ENCODE measurements at places on chromosomes 11 and 22. TPM values are rescaled to one million over a fixed set of nuclear protein-coding genes. Genes with fewer than 3 reads are reported as not detected.

The HBB gene
- not detected for total RNA-seq

The KLHDC7B gene
- total RNA-seq: 1.9 TPM

The CELSR1 gene
- total RNA-seq: 38.5 TPM

The MAJIN gene
- not detected for total RNA-seq

The KCNQ1OT1 gene
- total RNA-seq: 2.5 TPM

The CWC15 gene
- 53.5 TPM for total RNA-seq

The IFITM1 gene
- total RNA-seq: 631 TPM

The KCNE3 gene
- total RNA-seq: 0.31 TPM

The EHF gene
- total RNA-seq: not detected

The OR6A2 gene
- total RNA-seq: 0.09 TPM

The CTSW gene
- not detected for total RNA-seq

GRCh38 chr11:121494355-121495099, 41.8 kb upstream of the SORL1-AS1 start:
- no peak for DNase-seq

GRCh38 chr11:55967914-55968313, 1.8 kb downstream of the OR10AG1 start:
- no peak for DNase-seq

GRCh38 chr22:46758867-46759290, 3.6 kb upstream of the TBC1D22A start:
- DNase-seq: peak; percentile 41

GRCh38 chr11:75260396-75261170, 20.0 kb downstream of the TPBGL start:
- no peak for DNase-seq

DNA sequence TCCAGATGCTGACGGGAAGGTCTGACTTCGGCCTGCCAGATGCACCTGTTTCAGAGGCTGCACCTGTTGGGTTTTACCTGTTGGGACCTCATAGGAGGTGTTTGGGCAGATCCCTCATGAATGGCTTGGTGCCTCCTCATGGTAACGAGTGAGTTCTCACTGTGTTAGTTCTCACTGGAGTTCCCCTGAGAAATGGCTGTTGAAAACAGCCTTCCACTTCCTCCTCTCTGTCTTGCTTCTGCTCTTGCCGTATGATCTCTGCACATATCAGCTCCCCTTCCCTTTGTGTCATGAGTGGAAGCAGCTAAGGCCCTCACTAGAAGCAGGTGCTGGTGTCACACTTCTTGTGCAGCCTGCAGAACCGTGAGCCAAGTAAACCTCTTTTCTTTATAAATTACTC, 207.6 kb upstream of the SEZ6L start:
- no peak for DNase-seq

GRCh38 chr11:128528294-128528693, 59.1 kb downstream of the ETS1 start:
- no peak for DNase-seq

DNA sequence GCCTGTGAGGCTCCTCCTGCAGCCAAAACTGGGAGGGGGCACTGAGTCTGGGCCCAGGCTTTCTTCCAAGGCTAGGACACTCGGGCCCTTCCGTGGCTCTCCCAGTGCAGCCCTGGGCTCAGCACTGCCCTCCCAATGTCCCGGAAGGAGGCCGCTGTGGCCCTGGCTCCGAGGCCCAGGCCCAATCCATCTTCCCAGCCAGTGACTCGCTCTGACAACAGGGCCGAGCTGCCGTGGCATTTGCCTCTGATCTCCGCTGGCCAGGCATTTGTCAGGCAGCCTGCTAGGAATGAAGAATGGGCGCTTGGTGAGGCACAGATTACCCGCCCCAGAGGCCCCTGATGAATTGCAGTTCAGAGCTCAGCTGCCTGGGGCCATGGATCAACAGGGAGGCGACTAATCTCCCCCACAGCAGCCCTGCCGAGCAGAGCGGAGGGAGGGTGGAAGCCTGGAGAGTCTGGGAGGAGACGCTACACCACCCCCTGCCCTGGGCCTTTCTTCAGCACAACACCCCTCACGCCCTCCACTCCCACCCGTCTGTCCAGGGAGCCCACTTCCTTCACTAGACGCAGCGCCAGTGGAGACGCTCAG, 8.3 kb downstream of the FXYD2 start:
- DNase-seq: peak; percentile 45

DNA sequence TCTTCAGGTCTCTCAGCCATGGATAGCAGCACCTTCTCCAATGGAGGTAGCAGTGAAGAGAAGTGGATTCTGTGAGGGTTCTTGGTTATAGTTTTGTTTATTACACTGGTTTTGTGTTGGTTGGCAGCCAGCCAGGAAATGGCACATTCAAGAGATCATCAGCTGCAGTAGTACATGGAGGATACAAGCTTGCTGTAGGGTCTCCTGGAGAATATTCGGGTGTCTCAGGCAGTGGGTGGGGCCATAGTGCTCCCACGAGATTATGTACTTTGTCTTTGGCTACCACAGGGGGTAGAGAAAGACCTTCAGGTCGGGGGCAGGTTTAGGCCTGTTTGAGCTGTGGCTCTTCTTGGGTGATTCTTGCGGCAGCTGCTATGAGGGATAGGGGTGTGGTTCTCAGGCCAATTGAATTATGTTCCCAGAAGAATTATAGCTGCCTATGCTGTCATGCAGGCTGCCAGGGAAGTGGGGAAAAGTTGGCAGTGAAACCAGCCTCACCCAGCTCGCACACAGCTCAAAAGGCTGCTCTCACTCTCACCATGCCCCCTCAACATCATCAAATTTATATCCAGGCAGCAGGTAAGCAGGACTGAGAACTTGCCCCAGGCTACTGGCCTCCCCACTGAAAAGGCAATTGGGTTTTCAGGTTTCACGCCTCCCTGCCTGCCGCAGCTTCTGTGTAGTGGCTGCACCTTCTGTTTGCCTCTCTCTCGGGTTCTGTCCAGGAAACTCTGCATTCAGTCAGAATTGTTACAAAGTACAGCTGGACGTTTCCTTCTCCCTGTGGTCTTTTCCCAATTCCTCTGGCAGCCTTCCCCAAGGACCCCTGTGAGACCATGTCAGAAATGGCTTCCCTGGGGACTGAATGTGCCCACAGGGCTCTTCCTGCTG, 435.5 kb downstream of the LUZP2 start:
- DNase-seq: no peak

GRCh38 chr11:94749369-94749768, 18.8 kb upstream of the AMOTL1 start:
- DNase-seq: no peak

- DNase-seq: no peak
Measured at GRCh38 chr11:72589802-72590761, 84.1 kb downstream of the PDE2A start.

DNA sequence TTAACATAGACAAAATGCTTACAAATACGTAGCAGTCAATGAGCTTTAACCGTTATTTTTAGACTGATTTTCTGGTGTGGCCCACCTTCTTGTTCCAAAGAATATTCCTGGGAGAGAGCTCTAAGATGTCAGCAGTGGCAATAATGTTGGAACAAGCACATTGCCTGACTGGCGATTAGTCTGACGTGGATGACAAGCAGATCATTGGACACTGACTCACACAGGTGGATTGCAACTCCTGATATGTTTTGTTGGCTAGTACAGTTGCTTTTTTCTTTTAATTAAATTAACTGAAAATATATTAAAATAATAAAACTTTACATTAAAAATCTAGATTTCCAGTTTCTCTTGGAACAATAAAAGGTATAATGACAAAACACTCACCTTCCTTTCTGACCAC, 78.0 kb downstream of the TENM4 start:
- no peak for DNase-seq

GRCh38 chr11:125505492-125506080, 9.5 kb upstream of the FEZ1 start:
- DNase-seq: no peak

- peak; percentile 95 for DNase-seq
Measured at GRCh38 chr22:46415776-46416519, 80.4 kb downstream of the TRMU start.

- DNase-seq: peak; percentile 88
Measured at GRCh38 chr11:72569966-72570892, 104.0 kb downstream of the PDE2A start.

- DNase-seq: no peak
Measured at GRCh38 chr11:132052342-132052741, 681.9 kb downstream of the NTM start.

DNA sequence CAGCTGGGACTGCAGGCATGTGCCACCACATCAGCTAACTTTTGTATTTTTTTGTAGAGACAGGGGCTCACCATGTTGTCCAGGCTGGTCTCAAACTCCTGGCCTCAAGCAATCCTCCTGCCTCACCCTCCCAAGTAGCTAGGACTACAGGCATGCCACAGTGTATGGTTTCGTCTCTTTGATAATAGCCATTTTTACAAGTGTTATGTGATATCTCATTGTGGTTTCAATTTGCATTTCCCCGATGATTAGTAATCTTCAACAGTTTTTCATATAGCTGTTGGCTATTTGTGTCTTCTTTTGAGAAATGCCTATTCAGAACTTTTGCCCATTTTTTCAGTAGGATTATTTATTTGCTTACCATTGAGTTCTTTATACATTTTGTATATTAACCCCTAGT, 9.0 kb upstream of the MTMR3 start:
- no peak for DNase-seq

GRCh38 chr11:113730887-113731726, 25.0 kb upstream of the TMPRSS5 start:
- peak; percentile 39 for DNase-seq

DNA sequence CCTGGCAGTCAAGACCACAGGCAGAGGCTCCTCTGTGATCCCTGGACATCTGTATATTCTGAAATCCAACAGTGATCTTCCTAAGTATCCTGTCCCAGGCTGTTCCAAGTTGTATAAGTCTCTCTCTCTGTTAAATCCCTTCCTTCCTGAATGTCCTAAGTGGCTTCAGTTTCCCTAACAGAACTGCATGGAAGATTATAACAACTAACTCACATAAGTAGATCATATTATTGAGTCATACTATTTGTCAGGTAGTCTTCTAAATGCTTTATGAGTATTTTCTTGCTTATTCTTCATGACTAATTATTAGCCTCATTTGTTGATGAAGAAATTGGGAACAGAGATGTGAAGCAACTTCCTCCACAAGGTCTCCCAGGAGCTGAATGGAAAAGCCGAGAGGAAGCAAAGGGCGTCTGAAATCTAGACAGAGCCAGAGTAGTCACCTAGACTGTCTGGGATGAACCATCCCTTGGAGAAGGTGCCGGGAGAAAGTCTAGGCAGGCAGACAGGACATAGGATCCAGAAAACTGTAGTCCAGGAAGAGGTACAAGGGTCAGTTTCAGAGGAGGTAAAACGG, 93.2 kb upstream of the FAT3 start:
- peak; percentile 78 for DNase-seq

- no peak for DNase-seq
Measured at GRCh38 chr22:19184276-19184997, 5.9 kb upstream of the SLC25A1 start.

- no peak for DNase-seq
Measured at GRCh38 chr22:46739094-46739870, 1.2 kb upstream of the CERK start.

- no peak for DNase-seq
Measured at GRCh38 chr11:14503023-14503422, 3.4 kb upstream of the COPB1 start.

- no peak for DNase-seq
Measured at GRCh38 chr22:27370269-27370668, 431.3 kb downstream of the MN1 start.

DNA sequence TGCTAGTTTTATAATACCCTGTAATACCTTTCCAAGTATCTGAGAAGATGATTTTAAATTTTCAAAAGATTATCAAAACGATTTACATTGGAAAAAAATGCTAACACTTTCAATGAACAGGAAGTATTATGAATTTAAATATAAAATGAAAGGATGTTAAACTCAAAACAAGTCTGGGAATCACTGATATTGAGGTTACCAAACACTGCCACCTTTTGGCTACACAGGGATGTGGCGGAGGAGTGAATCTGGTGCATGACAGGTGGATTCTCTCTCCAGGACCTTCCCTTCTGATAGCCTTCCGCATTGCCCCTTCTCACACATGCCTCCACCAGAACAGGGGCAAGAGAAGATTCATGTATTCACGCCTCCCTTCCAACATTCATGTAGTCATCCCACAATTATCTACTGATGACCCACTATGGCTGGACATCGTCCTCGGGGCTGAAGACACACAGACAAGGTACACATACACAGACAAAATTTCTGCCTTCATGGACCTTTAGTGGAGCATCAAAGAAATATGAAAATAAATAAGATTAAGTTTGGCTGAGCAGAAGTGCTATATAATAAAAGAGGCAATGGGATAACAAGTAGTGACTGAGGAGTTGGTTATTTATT, 34.7 kb downstream of the ATG16L2 start:
- no peak for DNase-seq

DNA sequence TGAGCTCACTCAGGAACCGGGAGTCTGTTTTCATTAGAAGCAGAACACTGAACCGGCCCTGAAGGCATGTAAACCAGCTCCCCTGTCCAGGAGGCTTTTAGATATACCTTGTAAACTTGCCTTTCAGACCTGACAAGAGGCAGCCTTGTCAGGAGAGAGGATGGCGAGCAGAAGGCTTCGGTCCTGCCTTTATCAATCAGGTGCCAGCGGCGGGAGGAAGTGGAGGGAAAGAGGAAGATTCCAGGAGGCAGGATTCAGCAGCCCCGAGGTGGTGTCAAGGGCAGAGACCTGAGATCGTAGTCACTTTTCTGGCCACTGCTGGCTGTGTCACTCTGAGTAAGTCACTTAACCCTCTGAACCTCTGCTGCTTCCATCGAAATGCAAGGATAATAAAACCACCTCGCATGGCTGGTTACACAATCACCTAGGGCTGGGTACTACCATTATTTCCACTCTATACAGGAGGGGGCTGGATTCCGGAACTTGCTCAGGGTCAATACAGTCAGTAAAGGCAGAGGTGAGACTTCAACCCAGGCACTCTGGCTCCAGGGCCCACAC, 181.0 kb downstream of the CHST1 start:
- no peak for DNase-seq

DNA sequence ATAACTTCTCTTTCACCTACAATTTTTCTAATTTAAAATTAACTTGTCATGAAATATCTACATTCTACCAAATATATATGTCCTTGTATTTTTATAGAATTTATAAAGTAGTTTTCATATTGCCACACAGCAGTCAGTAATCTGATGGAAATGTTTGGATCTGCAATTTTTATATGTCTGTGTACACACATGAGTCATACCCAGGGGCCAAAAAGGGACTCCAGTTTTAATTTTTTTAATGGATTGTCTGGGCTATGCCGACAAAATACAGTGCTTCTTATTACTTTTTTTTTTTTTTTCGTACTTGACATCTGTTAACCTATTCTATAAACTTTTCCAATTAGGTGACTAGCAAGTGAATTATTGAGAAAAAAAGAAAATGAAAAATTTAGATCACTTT, 6.3 kb downstream of the GUCY1A2 start:
- no peak for DNase-seq

All from astrocyte (in vitro differentiated cells and primary cell).